HEK293T (cell line): ENCODE measurements at places on chromosomes 1 and 21.

DNA sequence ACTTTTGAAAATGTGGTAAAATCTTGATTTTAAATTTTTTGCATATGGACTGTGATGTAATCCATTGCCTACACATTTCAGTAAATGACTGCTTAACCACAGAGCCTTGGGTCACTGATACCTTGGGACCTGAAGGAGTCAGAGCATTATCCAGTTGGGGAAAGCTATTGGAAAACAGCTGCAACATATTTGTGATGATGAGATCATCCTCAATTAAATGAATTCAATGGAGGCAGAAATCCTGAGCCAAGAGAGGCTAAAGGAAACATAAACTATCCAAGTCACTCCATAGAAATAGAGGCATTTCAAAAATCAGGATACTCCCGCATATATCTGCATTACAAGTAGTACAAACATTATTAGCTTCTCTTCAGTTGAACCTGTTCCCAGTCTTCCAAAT, 99.8 kb upstream of the PRMT6 start:
- no peak for DNase-seq

- no peak for DNase-seq
Observed at GRCh38 chr21:21973806-21974205, 975.6 kb downstream of the NCAM2 start.

DNA sequence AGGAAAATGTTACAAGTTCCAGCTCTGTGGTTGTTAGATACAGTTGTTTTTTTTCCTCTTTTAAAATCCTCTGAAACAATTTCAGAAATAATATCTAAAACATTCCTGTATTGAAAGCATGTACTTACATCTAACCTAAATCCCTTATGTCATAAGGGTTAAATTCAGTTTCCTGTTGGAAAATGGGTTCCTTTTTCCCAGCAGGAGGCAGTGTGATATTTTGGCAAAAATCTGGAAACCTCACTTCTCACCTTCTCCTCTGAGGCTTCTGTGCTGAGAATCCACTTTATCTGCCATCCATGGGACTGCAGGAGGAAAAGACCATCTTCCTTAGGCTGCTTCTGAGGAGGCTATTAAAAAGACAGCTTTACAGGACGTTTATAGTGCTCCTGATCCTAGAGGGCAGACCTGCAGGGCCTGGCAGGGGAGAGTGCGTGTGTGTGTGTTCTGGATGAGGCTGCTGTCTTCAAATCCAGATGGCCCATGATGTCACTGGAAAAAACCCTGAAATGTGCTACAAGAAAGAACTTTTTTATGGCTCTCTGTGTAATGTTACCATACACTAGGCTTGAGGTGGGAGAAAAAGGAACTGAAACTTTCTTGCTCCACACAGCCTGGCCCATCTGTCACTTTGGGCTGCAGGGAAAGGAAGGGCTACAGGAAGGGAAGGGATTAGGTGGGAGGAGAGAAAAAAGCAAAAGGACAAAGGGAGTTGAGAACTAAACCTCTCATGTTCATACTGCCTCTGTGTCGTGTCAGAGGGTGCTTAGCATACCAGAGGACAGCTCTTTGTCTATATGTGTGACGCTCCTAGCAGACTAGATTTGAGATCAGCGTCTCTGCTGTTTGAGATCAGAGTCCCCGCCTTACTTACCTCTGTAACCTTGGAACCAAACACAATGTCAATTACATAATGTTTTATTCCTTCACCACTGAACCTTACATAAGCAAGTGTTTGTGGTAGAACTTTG, 379.2 kb upstream of the SPAG17 start:
- DNase-seq, result no peak

DNA sequence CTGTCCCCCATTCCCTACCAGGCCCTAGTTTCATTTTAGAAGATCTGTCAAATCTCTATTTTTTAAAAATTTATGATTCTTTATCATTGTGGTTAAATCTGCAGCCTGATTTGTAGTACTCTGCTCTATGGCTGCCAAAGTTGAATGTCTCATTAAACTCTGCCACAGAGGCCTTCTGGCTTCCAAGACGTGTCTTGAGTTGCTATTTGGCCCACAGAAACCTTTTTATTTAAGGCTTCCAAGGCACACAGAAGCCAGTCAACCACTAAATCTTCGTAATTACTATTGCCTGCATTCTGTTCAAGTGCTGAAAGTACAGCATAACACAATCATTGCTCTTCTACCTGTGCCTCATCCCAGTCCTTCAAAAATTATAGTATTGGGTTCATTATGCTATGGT, 971.0 kb downstream of the NCAM2 start:
- DNase-seq, result no peak

GRCh38 chr1:145690587-145691558, 16.3 kb downstream of the PDZK1 start:
- no peak for DNase-seq

GRCh38 chr1:198160946-198161614, 4.3 kb downstream of the NEK7 start:
- DNase-seq, result no peak

DNA sequence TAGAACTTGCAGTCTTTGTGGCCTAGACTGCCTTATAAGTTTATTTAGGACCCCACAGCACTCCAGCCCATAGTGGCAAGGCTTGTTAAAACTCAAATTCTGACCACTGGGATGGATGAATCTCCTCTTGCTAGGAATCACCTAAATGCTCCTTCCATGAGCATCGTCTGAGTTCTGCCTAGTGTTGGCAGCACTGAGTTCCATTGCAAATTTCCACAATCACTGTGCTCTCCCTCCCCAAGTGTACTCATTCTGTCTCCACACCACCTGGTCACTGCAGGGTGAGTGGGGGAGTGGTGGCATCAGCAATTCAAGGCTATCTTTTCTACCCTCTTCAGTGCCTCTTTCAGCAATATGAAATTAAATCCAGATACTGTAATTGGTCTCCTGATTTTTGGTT, 46.7 kb upstream of the PTBP2 start:
- DNase-seq, result no peak

GRCh38 chr1:228478912-228479711, 8.1 kb upstream of the RNF187 start:
- no peak for DNase-seq

DNA sequence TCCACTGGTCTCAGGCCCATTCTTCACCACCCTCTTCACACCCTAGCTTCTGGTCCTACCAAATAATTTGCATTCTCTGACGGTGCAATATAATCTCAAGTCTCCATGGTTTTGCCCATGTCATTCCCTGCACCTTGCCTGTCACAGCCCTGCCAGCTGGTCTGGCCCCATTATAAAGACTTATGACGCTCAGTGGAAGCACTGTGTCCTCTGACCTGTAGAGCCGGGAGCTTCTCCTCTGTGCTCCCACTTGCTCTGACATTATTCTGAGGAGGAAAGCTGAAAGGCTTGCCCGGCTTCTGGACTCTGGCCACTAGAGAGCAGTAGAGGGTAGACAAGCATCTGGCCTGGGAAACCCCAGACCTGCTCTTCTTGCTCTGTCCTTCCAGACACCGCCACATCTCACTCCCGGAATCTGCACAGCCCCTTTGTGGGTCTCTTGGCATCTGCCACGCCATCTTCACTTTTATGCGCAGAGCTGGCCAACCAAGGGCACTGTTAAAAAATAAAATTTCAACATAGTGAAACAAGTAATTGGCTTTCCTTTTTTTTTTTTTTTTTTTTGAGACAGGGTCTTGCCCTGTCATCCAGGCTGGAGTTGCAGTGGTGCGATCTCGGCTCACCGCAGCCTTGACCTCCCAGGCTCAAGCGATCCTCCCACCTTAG, 44.4 kb downstream of the NENF start:
- peak; percentile 97 for DNase-seq

DNA sequence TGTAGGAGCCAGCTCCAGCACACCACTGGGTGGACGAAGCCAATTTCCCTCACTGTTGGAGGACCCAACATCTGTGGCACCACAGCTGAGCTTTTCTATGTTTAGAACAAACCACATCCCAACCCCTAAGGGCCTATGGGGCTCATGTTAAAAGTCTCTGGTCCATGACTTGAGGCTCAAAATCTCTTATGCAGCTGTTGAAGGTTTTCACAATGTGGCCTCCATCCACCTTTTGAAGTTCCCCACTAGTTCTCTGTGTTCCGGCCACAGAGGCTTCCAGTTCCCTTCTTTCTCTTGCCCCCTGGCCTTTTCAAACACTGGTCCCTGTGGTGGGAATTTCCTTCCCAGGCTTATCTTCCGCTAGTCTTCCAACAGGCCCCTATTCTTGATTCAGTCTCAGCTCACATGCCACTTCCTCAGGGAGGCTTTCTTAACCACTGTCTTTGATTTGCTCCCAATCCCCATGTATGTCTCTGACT, 3.9 kb upstream of the IFNLR1 start:
- no peak for DNase-seq

DNA sequence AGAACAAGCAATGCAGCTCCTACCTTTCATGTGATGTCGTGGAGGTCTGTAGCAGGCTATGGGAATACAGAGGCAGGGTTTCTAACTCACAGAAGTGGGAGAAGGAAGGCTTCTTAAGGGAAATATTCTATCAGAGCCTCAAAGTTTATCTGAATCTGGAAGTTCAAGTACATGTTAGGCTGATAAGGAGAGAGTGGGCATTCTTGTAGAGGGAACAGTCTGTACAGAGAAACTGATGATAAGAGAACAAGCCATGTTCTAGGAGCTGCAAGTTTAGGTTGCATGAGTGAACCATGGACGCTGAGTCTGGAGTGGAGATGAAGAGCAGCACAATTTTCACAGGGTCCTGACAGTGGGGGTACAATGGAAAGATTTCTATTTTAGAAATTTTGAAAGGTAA, 344.0 kb downstream of the CHRM3 start:
- DNase-seq, result no peak

DNA sequence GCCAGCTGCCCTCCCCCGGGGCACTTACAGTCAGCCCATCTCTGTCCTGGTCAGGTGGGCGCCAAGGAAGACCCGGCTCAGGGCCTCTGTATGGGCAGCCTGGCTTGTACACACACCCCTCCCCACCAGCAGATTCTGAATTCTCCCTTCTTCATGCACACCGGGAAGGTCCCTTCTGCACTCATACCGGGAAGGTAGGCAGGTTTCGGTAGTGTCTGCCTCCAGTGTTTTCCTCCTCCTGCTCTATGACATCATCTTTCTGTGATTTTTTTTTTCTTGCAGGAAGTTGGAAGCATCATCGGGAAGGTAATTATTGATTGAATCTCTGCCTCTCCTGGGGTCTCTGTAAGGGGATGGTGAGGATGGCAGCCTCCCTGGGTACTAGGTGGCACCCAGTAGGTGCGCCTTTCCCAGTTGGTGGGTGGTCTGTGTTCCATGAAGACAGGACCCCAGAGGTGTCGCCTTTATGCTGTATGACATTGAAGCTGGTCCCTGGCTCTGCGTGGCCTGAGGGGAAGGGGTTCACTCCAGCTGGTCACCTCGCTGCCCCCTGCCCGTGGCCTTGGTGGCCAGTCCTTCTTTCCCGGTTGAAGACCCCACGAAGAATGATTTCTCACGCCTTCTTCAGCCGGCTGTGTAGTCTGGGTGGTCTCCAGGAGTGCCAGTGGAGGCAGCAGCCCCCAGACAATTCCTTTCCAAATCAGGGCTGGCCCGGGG, 82.1 kb upstream of the COL6A1 start:
- DNase-seq, result no peak

DNA sequence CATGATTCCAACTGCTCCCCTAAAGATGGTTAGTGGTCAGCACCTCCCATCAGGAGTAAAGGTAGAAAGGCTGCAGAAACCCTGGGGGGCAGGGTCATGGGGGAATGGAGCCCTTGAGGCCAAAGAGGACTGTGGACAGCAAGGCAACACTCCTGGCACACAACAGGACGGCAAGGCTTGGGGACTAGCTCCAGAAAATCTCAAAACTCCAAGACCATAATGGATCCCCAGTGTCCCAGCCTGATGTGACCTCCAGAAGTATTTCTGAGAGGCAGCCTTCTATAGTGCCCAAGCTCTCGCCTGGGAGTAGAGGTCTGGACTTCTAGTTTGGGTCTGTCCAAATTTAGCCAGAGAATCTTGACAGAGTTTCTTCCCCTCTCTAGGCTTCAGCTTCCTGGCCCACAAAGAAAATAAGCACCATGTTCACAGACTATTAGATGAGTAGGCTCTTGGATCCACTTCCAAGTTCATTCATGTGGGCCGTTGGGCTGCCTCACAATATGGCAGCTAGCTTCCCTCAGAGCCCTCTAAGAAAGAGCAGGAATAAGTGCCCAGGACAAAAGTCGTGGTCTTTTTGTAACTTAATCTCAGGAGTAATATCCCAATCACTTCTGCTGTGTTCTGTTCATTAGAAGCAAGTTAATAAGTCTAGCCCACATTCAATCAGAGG, 6.9 kb downstream of the CD2 start:
- no peak for DNase-seq

DNA sequence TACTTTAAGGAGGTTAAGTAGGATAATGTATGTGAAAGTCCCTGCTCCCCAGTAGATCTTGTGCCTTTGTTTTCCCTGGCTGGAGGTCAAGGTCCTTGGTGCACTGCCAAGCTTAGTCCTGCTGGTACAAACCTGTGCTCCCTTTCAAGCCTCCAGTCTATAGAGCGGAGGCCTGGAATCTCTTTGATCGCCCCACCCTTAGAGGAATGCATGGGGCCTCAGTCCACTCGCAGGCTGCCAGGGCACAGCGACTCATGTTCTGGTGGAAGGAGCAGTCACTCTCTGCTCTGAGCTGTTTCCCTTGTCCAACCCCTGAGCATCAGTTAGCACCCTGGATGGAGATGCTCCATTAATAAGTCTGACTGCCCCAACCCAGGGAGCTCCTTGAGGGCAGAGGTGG, 121.8 kb downstream of the HMGB4 start:
- DNase-seq, result no peak

GRCh38 chr1:184672013-184672726, 82.5 kb downstream of the EDEM3 start:
- no peak for DNase-seq

DNA sequence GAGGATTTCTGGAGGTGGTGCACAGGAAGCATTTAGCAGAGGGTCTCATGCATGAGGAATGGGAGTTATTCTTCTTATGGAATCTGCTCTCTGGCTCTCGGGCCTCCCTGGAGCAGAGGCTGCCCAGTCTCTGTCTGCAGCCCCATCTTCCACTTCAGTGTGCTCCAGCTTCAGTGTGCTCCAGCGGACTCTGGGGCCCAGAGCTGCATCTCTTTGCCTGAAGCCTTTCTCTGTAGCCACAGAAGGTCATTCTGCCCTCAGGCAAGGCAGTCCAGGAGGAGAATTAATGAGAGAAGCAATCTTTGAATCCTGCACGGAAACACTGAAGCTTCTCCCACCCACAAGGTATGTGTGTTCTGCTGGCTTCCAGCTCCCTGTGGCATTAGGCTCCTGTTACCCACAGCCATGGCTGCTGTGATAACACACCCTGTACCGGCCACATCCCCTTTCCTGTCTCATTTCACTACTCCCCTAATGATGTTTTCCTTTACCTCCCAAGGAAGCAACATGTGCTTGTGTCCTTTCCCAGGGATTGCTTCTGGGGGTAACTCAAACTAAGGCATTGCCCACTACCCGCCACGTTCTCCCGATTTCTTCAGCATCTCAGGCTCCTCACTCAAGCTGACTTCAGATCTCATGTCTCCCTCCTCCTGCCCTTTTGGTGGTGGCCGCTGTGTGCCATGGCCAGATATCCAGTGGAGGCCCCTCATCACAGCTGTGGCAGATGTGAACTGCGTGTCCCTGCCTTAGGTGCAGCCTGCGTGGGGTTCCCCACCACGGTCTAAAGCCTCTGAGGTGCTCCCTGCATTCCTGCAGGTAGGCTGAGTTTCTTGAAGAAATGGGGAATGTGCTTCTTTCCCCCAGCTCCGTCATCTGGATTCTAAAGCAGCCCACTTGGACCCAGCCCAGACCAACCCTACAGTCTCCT, 181.2 kb upstream of the GALNT2 start:
- DNase-seq, result no peak
